ENCODE measurements at places on chromosomes 13 and 19.

DNA sequence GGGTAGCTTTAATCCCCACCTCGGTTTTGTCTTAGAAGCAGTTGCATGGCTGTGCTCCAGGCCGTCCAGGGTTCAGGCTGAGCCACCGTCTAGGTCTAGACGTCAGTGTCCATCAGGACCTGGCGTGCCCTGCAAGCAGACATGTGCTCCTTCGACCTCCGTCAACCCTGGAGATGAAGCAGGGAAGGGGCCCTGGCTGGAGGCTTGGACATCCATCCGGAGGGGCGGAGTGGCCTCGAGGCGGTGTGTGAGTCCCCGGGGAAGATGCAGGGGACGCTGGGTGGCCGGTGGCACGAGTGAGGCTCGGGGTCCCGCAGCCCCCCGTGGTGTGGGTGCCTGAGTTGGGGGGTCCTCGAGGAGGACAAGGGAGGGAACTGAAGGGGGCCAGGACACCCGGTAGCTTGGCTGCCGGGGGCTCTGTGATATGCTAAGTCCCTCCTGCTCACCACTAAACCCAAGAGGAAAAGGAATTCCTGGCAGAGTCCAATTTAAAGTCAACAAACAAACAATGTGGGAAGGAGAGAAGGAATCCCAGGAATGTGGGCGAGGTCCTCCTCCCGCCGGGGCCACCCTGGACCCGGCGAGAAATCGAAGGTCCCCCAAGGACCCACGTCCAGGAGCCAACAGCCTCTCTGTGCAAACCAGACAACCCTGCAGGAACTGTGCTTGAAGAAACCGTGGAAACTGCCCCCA is 14.9 kb upstream of the PTBP1 start:
- no peak for DNase-seq

- DNase-seq = no peak
Observed at GRCh38 chr13:60509601-60510386, 112.8 kb downstream of the TDRD3 start.

GRCh38 chr13:97914540-97914939 is 38.9 kb upstream of the IPO5 start:
- no peak for DNase-seq

DNA sequence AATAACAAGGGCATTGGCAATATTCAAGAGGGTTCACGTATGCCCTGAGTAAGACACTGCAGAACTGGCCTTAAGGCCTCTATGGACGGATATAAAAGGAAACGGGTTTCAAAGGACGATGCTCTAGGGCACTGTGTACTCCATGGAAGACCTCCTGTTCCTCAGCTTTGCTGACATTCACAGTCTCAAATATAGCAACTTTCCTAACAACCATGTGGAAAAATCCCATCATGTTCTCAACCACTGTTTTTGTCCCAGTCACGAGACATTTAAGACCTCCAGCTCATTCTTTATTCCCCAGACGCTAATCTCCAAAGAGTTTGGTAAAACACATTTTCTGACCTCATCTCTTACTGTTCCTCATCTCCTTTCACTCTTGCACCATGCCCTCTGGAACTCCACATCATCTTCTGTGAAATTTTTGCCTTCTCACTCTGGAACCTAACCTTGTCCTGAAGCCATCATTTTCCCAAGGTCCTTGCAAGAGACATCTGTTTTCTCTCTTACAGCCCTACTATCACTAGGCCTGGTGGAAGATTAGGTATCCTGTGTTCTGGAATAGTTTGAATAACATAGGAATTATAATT is 37.6 kb downstream of the SPRY2 start:
- DNase-seq = no peak

- DNase-seq = no peak
Observed at GRCh38 chr19:18007044-18007916, 690 bp upstream of the ARRDC2 start.

DNA sequence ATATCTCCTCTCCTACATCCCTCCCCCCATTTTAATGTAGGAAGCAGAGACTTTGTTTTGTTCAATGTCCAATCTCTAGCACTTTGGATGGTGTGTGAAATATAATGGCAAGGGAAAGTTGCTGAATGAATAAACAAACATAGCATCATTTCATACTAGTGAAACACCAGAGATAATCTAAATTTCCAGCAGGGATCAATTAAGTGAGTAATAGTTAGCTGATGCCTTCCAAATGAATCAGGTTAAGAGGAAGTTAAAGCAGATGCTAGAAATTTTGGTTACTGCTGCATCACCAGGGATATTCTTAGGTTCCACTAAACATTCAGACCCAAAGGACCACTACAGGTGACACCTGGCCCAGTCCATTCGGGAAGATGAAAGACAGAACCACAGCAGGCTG is 8.1 kb downstream of the MRPS31 start:
- DNase-seq = no peak

DNA sequence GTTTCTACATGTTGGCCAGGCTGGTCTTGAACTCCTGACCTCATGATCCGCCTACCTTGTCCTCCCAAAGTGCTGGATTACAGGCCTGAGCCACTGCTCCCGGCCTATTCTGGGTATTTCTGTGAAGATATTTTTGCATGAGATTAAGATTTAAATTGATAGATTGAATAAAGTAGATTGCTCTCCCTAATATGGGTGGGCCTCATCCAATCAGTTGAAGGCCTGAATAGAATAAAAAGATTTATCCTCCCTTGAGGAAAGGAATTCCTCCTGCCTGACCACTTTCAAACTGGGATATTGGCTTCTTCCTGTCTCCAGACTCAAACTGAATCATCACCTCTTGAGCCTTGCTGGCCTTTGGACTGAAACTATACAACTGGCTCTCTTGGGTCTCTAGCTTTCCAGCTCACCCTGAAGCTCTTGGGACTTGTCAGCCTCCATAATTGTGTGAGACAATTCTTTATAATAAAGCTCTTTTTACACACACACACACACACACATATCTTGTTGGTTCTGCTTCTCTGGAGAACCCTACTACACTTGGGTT is 36.1 kb upstream of the CXCL17 start:
- DNase-seq = no peak

- DNase-seq = no peak
Observed at GRCh38 chr19:56764196-56764695, 76.3 kb downstream of the PEG3 start.

- no peak for DNase-seq
Observed at GRCh38 chr19:887072-887471, 5.9 kb downstream of the MED16 start.

DNA sequence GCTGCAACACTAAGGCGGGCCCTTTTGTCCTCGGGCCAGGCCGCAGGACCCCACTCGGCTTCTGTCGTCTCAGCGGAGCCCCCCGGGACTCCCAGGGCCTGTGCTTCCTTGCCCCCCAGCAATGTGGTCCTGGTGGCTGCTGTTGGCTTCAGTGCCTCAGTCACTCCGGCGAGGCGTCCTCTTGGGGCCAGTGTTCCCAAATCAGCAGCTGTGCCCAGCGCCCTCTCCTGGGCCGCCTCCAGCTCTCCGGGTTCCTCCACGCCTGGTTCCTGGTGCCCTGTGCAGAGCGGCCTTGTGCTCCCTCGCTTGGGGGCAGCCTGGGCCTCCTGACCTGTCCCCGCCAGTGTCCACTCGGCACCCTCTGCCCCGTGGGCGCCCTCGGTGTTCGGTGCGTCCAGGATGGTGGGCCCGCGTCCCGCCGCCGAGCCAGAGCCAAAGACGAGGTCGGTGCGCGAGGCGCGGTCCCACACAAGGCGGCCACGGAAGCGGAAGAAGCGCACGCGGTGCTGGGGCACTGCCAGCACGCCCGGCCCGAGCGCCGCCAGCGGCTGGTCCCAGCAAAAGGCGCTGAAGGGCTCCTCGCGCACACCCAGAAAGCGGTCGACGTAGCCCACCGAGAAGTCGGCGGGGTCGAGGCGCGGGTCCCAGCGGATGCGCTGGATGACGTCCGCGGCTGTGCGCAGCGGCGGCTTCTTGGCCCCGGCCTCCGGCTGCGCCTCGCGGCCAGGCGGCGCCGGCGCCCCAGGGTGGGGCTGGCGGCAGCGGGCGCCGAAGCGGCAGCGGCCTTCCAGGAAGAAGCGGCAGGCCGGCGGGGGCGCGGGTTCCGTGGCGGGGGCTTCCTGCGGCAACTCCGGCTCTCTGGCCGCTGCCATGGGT is 685 bp downstream of the LENG9 start:
- DNase-seq = no peak

- DNase-seq = no peak
Observed at GRCh38 chr13:30004204-30004603, 153.8 kb upstream of the UBL3 start.

DNA sequence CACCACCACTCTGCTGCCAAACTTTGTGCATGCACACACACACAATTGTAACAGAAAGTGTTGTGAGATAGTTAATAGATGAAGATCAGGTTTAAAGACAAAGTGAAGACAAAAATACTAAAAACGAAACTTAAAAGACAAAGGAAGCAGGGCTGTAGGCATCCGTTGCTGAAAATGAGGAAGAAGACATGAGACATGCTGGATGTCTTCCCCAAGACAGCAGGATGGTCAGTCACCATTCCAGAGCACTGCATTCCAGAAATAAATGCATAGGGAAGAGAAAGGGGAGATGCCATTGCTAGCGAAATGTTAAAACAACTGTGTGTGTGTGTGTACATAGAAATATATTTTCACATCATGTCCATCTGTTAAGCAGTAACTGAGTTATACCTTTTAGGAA is 520.1 kb downstream of the SUCLA2 start:
- no peak for DNase-seq

GRCh38 chr13:98976338-98976737 is 1.5 kb downstream of the DOCK9 start:
- DNase-seq = no peak

- no peak for DNase-seq
Observed at GRCh38 chr13:109749365-109749764, 37.0 kb downstream of the IRS2 start.

GRCh38 chr13:97124915-97125809 is 97.0 kb upstream of the MBNL2 start:
- no peak for DNase-seq

GRCh38 chr19:1170938-1171754 is 2.9 kb downstream of the SBNO2 start:
- no peak for DNase-seq

DNA sequence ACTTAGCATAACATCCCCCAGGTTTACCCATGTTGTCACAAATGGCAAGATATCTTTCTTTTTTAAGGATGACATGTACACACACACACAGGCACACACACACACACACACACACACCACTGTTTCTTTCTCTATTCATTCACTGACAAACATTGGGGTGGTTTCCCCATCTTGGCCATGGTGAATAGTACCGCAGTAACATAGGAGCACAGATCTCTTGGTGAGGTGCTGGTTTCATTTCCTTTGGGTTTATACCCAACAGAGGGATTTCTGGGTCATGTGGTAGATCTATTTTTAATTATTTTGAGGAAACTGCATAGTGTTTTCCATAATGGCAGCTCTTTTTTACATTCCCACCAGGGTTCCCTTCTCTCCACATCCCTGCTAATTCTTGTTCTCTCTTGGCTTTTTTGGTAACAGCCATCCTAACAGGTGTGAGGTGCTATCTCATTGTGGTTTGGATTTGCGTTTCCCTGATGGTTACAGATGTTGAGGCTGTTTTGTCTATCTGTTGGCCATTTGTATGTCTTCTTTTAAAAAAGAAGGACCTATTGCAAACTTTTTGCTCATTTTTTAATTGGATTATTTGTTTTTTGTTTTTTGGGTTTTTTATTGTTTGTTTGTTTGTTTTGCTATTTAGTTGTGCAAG is 251.7 kb upstream of the IRS2 start:
- no peak for DNase-seq

- no peak for DNase-seq
Observed at GRCh38 chr13:66899955-66900354, 330.2 kb downstream of the PCDH9 start.

GRCh38 chr19:42420055-42420544 is 7.1 kb downstream of the LIPE start:
- no peak for DNase-seq

GRCh38 chr19:29615891-29616425 is 9.9 kb downstream of the POP4 start:
- no peak for DNase-seq

DNA sequence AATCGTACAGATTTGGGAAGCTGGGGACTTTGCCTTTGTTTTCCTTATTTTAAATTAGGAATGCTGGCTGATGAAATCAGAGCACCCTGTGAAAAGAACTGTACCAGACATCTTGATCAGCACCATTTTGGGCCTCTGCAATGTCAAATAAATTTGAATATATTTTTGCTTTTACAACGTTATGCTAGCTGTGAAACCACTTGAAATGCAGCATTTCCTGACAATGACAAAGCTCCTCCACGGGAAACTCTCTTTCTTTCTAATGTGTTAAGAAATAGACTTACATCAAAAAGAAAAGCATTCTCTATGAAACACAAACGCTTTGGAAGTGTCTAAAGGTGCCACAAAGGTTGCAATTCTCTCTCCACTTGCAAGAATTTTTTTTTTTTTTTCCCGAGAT is 47.1 kb upstream of the MAP3K10 start:
- DNase-seq = no peak

DNA sequence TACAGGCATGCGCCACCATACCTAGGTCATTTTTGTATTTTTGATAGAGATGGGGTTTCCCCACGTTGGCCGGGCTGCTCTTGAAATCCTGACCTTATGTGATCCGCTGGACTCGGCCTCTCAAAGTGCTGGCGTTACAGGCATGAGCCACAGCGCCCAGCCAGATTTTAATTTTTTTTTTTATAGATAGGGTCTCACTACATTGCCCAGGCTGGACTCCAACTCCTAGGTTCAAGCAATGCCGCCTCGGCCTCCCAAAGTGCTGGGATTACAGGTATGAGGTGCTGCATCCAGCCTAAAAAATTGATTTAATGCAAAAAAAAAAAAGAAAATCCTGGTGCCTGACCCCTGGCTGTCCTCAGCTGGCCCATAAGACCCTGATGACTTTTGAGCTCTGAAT is 24.9 kb upstream of the CERS4 start:
- no peak for DNase-seq

GRCh38 chr19:7293762-7294557 is at the start of gene INSR:
Gene INSR, minus strand, starts transcription at chr19:7294414. Its CDS starts 523 bp downstream, at chr19:7293891.
- DNase-seq = peak; percentile 7

- DNase-seq = no peak
Observed at GRCh38 chr13:51726446-51727193, 77.3 kb downstream of the DHRS12 start.

DNA sequence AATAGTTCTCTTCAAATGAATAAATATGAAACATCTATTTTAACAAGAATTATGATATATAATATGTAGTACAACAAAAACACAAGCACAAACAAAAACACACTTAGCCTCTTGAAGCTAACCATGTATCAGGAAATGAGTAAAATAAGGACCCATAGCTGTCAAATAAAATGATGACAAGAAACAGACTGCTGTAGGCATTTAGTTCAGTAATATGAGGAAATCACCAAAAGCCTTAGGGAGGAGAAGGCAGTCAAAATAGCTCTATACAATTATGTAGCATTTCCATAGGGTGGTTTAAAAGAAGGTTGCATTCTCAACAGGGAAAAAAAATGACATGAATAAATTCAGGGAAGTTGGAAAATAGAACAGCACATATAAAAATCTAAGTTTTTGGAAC is 163.4 kb downstream of the PCDH20 start:
- no peak for DNase-seq
